ENCODE measurements at places on chromosomes 2 and 18.
A peak's percentile ranks its signal among the peaks of the same experiment; 100 is the strongest.

GRCh38 chr2:109604597-109604996, 9.2 kb downstream of the SEPTIN10 start:
- no peak overlapping the region for H3K4me3 ChIP-seq
- H3K4me1 ChIP-seq = no peaks in the 10 kb centered on the region
- no peak for DNase-seq
- H3K27me3 ChIP-seq = no peaks in the 10 kb centered on the region
- no peaks in the 10 kb centered on the region for H3K36me3 ChIP-seq
- H3K27ac ChIP-seq = peak overlapping the region; percentile 23

GRCh38 chr2:105496271-105496670, 97.4 kb upstream of the FHL2 start:
- H3K27ac ChIP-seq = no peak overlapping the region
- no peak overlapping the region for H3K4me3 ChIP-seq
- no peak for DNase-seq
- H3K36me3 ChIP-seq = no peaks in the 10 kb centered on the region
- no peaks in the 10 kb centered on the region for H3K4me1 ChIP-seq
- H3K27me3 ChIP-seq = no peaks in the 10 kb centered on the region

- no peaks in the 10 kb centered on the region for H3K4me1 ChIP-seq
- no peak overlapping the region for H3K4me3 ChIP-seq
- no peak for DNase-seq
- H3K36me3 ChIP-seq = no peaks in the 10 kb centered on the region
- H3K27me3 ChIP-seq = no peaks in the 10 kb centered on the region
- no peak overlapping the region for H3K27ac ChIP-seq
These were observed 223.6 kb upstream of the AGAP1 start for GRCh38 chr2:235270291-235270690.

DNA sequence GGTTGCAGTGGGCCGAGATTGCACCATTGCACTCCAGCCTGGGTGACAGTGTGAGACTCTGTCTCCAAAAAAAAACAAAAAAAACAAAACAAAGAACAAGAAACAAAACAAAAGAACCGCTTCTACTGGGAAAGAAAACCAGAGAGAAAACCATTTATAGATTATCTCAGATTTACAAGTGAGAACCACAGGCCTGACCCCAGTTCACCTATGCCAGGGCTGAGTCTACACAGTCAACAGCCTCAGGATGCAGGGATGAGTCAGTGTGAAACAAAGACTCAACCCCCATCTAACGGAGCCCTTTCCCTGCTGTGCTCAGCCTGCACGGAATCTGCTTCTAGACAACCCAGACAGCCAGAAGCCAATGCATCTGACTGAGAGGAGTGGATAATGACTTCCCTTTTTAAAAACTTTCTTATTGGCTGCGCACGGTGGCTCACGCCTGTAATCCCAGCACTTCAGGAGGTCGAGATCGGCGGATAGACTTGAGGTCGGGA, 25.5 kb upstream of the YWHAQ start:
- no peaks in the 10 kb centered on the region for H3K4me1 ChIP-seq
- no peak overlapping the region for H3K4me3 ChIP-seq

- no peak overlapping the region for H3K27ac ChIP-seq
- H3K36me3 ChIP-seq = no peaks in the 10 kb centered on the region
- no peaks in the 10 kb centered on the region for H3K4me1 ChIP-seq
- no peak for DNase-seq
These were observed 76.6 kb upstream of the ZFP36L2 start for GRCh38 chr2:43302961-43303494.

Data from Peyer's patch (tissue), 4 donors.